ENCODE measurements at places on chromosomes 4 and X.

GRCh38 chrX:110087485-110088356, 84.8 kb downstream of the TMEM164 start:
- DNase-seq: peak; percentile 76

- DNase-seq: peak; percentile 66
Measured at GRCh38 chr4:176193126-176193525, 2.3 kb downstream of the SPATA4 start.

GRCh38 chr4:79584352-79584751, 176.3 kb upstream of the GK2 start:
- DNase-seq: no peak

DNA sequence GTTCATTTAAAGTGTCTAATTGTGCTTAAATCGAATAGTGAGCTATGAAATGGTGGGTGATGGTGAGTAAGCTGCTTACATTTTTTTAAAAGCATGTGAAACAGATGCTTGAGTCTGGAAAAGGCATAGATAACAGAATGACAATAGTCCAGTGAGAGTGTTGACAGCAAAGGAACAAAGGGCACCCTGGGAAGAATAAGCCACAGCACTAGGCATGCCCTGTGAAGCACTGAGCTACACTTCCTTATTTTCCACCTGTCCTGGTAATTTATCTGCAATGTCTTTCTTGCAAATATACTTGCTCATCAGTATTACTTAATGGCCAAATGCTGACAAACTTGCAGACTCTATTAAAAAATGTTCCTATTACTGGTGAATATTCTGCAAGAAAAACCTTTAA, 168.7 kb downstream of the PRDM5 start:
- no peak for DNase-seq

DNA sequence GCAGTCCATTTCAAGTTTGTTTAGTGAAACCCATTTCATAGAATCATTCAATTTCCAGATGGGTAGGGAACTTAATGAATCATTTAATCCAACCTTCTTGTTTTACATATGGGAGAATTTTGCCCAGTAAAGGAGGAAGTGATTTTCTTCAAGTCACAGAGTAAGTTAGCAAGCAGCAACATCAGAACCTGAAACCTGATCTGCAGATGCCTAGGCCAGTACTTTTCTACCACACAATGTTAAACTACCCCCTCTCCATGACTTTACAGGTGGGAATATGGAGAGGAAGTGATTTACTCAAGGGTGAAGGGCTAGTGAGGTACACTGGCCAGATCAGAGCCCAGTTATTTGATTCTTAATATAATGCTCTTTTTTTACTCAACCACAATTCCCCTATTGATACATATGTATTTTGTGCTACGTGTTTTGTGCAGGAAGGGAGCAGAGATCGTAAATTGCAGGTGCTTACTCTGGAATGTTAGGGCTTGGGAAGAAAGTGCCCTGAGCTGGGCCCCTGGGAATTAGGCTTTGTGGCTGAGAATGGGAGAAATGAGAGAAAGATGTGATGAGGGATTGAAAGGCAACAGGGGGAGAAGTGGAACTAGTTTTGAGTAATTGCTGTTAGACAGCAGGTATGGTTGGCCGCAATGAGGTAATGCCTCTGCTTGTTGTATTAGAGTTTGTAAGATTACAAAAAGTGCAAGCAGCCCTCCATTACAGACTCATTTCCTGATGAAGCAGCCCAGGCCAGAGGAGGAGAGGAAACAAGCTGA, 6.8 kb downstream of the LHFPL1 start:
- DNase-seq: no peak

DNA sequence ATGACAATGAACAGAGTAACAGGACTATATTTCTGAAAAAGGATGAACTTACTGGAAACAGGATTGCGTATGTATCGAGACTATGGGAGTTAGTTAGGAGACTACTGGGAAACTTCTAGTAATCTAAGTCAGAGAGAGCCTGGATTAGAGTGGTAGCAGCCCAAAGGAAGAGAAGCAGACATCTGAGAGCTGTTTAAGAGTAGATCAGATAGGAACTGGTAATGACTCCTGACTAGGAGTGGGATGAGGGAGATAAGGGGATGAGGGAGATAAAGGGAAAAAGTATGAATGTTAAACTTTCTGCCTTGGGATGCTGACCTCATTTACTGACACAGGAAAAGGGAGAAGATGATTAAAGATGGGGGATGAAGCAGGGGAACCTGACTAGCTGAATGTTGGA, 116.2 kb downstream of the PDE5A start:
- no peak for DNase-seq

DNA sequence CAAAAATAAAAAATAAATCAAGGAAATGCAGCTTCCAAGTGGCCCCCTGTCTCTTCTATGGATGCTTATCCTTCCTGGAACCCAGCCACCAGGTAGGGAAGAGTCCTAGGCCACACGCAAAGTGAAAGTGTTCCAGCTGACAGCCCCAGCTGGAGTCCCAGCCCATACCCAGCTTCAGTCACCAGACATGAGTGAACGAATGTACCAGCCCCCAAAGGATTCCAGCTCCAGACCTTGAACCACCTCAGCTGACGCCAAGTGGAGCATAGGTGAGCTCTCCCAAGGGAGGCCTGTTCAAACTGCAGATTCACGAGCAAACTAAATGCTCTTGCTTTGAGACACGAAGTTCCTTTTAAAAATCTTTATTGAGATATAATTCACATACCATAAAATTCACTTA, 62.0 kb downstream of the BCOR start:
- DNase-seq: no peak

- DNase-seq: no peak
Measured at GRCh38 chrX:108223585-108223984, 132.0 kb downstream of the ATG4A start.

- peak; percentile 69 for DNase-seq
Measured at GRCh38 chr4:47531241-47531953, 46.3 kb downstream of the ATP10D start.
